Ascending aorta (tissue), 2 donors: ENCODE measurements at places on chromosomes 3 and 15.

DNA sequence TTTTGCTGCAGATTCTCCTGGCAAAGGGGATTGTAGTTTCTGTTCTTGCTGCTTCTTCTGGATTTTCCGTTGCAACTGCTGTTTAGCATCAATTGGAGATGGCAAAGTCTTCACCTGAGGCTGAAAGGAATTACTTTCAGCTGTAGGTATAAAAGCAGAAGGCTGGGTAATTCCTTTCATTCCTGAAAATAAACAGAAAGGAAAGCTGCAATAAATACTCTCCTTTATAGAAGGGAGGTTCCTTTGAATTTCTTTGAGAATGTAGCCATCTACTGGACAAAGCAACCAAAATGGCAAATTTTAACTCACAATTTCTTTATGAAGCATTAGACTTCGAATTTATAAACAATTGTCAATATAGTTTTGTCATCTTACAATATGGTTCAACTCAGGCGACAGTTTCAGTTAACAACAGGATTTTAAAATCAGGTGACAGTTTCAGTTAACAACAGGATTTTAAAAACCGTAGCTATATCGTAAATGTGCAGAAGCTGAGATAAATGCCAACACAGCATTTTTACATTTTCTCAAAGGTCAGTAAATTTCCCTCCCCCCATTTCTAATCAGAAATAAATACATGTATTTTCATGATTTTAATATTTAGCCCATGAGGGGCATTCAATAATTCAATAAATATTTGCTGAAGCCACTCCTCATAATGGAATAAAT is 104.9 kb upstream of the NEDD4 start:
- no peak overlapping the region for H3K27ac ChIP-seq
- peaks cover 36% of the 10 kb centered on the region for H3K36me3 ChIP-seq
- no peak overlapping the region for H3K4me3 ChIP-seq
- DNase-seq: no peak
- H3K4me1 ChIP-seq: no peaks in the 10 kb centered on the region
- no peaks in the 10 kb centered on the region for H3K27me3 ChIP-seq

DNA sequence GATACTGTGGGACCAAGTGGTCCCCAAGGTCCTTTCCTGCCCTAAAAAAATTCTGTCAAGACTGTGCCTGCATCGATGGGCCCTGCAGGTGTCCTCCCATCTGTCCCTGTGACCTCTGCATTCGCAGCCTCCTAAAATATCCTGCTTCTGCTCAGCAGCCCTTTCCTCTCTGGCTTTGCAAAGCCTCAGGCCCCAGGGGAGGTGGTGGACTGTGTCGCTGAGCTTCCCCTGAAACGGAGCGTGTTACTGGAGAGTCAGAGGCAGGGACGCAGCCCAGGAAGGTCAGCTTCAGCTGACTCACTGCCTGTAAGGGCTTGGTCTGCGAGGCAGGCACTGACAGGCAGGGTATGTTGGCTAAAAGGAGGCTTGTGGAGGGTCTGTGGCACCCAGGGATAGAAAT is 110.0 kb downstream of the RAB11A start:
- H3K4me3 ChIP-seq: no peak overlapping the region
- peaks cover 8% of the 10 kb centered on the region for H3K27me3 ChIP-seq
- H3K4me1 ChIP-seq: no peaks in the 10 kb centered on the region
- no peak overlapping the region for H3K27ac ChIP-seq
- no peaks in the 10 kb centered on the region for H3K36me3 ChIP-seq

GRCh38 chr3:127068111-127068810 is 85.3 kb downstream of the PLXNA1 start:
- H3K27me3 ChIP-seq: no peaks in the 10 kb centered on the region
- no peaks in the 10 kb centered on the region for H3K36me3 ChIP-seq
- DNase-seq: no peak
- H3K4me3 ChIP-seq: no peak overlapping the region
- no peaks in the 10 kb centered on the region for H3K4me1 ChIP-seq

DNA sequence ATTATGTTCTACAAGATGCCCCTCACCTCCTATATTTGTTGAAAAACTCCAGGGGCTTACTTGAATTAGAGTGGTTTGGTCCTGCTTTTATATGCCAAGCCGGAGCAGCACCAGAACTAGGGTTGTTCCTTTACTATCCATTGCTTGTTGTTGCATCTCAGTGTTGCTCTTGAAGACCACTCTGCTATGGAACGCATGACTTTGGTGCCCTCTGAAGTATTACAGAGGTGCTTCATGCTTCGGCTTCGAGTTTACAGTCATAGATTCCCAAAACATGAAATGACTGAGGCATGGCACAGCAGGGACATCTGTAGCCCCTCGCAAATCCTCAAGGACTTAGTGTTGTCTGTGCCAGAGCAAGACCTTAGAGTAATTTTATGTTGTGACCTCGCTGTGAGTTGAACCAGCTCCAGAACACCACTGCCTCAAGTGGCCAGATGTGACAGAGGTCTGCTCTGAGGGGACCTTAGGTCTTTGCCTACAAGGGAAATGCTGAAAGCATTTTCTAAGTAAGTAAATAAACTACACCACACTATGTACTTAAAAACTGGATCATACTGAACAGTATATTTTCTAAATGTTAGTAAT is 67.2 kb upstream of the SIAH2 start:
- H3K4me1 ChIP-seq: no peaks in the 10 kb centered on the region
- DNase-seq: no peak
- no peaks in the 10 kb centered on the region for H3K36me3 ChIP-seq
- no peak overlapping the region for H3K27ac ChIP-seq

DNA sequence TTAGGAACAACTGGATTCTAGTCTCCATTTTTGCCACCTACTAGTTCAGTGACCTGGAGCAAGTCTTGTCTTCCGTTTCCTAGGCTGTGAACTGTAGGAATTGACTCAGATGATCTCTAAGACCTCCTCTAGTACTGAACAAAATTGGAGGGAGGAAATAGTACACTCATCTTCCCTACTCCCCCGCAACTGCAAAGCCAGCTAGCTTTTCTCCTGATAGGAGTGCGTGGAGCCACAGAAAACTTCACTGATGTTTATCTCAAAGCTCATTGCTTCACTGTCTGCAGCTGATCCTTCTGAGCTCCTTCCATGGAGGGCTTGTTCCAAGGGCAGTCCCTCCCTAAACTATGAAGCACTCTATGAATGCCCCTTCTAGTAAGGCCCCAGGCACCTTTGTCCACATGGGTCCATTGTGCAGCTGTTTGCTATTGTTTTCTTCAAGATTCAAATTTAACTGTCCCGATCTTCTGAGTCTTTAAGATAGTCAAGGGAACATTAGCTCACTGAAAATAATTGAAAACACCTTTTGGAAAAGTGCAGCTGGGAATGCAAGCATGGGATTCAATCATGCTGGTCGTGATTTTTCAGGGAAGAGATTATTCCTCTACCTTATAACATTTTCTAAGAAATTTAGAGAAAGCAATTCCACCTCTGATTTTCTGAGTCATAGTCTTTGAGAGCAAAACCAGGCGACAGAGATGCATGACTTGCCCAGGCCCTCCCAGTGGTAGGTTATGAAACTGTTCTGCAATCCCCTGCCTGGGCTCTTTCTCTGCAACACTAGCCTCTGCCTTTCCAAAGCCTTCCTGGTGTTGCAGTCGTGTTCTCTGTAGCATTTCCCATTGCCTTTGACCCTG is 24.3 kb downstream of the FILIP1L start:
- H3K4me1 ChIP-seq: no peaks in the 10 kb centered on the region
- DNase-seq: no peak
- no peaks in the 10 kb centered on the region for H3K27me3 ChIP-seq
- H3K36me3 ChIP-seq: no peaks in the 10 kb centered on the region
- no peak overlapping the region for H3K4me3 ChIP-seq

DNA sequence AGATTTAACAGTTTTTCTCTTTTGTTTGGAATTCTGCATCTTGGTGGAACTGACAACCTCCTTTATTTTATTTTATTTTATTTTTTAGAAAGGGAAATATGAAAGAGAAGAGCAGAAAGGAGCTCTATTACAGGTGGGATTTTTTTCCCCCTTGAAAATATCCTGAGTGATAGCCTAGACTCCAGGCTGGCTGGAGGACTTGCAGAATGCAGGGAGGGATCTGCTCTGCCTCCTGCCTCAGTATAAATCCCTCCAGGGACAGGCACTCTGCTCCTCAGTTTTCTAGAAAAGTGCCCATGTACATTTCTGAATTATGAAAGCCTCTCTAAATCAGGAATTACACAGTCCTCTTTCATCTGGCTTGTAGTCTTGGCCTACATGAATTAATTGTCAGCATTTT is 173.7 kb downstream of the TMEM108 start:
- no peaks in the 10 kb centered on the region for H3K36me3 ChIP-seq
- H3K27me3 ChIP-seq: no peaks in the 10 kb centered on the region
- no peak overlapping the region for H3K27ac ChIP-seq
- no peak overlapping the region for H3K4me3 ChIP-seq
- peaks cover 9% of the 10 kb centered on the region for H3K4me1 ChIP-seq

DNA sequence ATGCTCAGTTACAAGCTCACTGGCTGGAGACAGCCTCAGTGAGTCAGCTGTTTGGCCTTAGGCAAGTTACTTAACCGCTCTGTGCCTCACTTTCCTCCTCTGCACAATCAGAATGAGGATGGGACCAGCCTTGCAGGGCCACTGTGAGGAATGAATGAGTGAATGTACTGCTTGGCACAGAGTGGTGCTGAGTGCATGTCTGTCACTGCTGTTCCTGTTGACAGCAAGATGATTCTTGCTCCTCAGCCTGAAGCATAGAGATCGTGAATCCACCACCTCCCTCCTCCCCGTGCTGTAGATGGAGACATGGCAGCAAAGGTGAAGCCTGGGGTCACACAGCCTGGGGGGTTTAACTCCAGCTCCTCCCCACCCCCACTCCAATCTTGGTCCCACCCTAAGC is 14.6 kb upstream of the GRIP2 start:
- no peaks in the 10 kb centered on the region for H3K36me3 ChIP-seq
- DNase-seq: no peak
- H3K4me1 ChIP-seq: no peaks in the 10 kb centered on the region
- H3K27me3 ChIP-seq: no peaks in the 10 kb centered on the region

DNA sequence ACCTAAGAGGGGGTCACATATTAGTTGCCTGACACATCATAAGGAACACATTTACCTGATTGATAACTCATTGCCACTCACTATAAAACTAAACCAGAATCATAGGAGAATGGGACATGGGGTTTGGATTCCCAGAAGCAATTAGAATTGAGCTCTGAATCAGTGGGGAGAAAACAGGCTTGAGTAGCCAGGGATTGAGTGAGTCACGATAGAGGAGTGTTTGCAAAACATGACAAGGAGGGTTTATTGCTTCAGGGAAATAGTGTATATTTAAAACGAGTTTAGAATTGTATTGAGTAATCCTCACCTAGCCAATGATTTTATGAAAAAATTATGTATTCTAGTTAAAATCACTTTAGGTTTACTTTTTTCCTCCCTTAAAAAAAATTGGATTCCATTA is 101.1 kb upstream of the THRB start:
- no peaks in the 10 kb centered on the region for H3K27me3 ChIP-seq
- DNase-seq: no peak
- no peaks in the 10 kb centered on the region for H3K4me1 ChIP-seq
- no peak overlapping the region for H3K27ac ChIP-seq
- no peaks in the 10 kb centered on the region for H3K36me3 ChIP-seq

DNA sequence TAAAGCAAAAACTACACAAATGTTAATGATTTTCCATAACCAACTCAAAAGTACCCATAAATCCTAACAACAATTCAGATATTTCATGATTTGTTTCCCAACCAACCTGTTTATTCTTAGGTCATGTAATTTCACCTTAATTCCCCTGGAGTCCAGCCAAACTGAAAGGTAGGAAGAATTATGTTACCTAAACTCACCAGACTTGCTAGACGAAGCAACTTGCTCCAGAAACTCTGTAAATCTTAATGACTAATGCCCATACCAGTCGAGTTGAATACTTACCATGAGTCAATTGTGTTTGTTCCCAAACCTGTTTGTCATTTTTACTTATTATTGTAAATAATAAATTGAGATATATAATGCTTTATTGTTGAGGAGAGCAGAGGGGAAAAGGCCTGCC is 1030.0 kb downstream of the TBL1XR1 start:
- H3K36me3 ChIP-seq: no peaks in the 10 kb centered on the region
- no peak overlapping the region for H3K4me3 ChIP-seq
- no peaks in the 10 kb centered on the region for H3K27me3 ChIP-seq
- H3K27ac ChIP-seq: no peak overlapping the region
- no peak for DNase-seq

DNA sequence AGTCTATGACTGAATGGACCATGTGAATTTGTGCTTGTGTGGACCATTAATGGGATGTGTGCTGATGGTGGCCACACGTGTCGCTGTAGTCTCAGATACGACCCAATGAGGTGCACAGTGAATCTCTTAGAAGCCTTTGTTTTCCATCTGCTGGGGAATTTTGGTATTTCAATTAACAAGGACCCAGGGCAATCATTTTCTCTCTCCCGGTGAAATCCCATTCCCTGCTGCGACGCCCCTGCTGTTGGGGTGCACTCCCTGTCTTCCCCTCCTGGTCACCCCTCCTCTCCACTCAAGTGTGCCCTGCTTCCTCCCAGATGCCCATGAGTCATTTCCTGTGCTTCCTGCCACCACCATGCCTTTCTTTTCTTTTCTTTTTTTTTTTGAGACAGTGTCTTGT is 32.7 kb downstream of the EBLN2 start:
- H3K36me3 ChIP-seq: no peaks in the 10 kb centered on the region
- DNase-seq: no peak
- H3K27ac ChIP-seq: no peak overlapping the region
- no peak overlapping the region for H3K4me3 ChIP-seq

DNA sequence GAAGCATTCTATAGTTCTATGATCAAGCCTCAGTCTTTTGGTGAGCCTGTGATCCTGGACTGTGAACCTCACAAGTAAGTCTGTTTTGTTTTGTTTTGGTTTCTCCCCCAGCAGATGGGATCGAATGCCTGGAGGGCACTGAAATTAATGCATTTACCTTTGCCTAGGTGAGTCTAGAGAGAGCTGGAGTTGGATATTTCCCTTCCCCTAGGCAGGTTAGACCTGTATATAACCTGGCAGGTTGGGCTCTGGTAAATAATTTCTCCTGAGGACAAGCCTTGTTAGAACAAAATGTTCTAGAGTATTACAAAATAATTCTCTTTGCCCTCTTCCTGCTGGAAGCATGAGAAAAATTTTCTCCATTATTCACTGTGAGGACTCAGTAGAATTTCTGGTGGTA is 211.9 kb downstream of the TPRG1 start:
- no peak overlapping the region for H3K27ac ChIP-seq
- H3K36me3 ChIP-seq: no peaks in the 10 kb centered on the region
- no peaks in the 10 kb centered on the region for H3K4me1 ChIP-seq

GRCh38 chr3:115804200-115804599 is 180.9 kb downstream of the GAP43 start:
- H3K27me3 ChIP-seq: no peaks in the 10 kb centered on the region
- DNase-seq: no peak
- H3K4me3 ChIP-seq: no peak overlapping the region
- no peak overlapping the region for H3K27ac ChIP-seq
- no peaks in the 10 kb centered on the region for H3K36me3 ChIP-seq

DNA sequence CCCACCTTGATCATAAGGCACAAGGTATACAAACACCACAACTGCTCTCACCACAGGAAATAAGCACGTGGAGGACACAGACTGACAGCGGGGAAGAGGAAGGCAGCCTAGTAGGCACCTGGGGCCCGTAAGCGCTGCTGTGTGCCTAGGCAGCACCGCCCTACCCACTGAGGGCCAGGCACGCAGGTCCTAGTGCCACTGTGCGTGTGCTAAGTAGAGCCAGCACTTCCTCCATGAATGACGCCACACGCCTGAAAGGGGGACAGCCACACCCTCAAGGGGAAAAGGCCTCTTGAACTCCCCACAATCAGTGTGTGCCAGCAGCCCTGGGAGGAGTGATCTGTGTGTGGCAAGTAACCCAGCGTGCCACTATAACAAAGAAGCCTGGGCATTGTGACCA is 73.0 kb downstream of the ATP1B3 start:
- no peak overlapping the region for H3K4me3 ChIP-seq
- H3K27ac ChIP-seq: no peak overlapping the region
- no peak for DNase-seq
- H3K27me3 ChIP-seq: no peaks in the 10 kb centered on the region
- H3K36me3 ChIP-seq: peaks cover 3% of the 10 kb centered on the region

- DNase-seq: peak; percentile 90
- peaks cover 6% of the 10 kb centered on the region for H3K4me1 ChIP-seq
These were observed 36.7 kb upstream of the ZNF774 start for GRCh38 chr15:90315278-90315982.
